ENCODE measurements at places on chromosomes 1 and 21.

- DNase-seq, result no peak
These were observed 299.1 kb downstream of the HHAT start for GRCh38 chr1:210627755-210628154.

GRCh38 chr1:53376041-53376461, 48.2 kb upstream of the LRP8 start:
- no peak for DNase-seq

- DNase-seq, result no peak
These were observed 621.4 kb upstream of the RGS18 start for GRCh38 chr1:191536791-191537429.

DNA sequence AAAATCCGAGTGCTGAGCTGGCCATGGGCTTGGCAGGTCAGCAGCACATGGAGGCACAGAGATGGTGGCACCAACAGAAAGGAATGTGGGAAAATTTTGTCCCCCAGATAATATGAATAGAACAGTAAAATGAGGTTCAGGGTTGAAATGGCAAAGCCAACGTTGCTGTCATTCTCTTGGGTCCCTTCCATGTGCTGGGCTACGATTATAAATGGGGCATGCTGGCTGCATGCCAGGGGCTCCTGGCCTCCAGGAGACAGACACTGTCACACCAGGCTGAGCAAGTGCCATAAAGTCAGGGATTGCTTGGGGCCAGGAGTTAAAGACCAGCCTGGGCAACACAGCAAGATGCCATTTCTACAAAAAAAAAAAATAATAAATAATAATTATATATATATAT, 77.1 kb downstream of the TOMM20 start:
- DNase-seq, result no peak

- DNase-seq, result no peak
These were observed 83.3 kb downstream of the LACTBL1 start for GRCh38 chr1:22889213-22889827.

Measured in activated gamma-delta T cell (primary cell).